Astrocyte (in vitro differentiated cells and primary cell): ENCODE measurements at places on chromosomes 13 and 19. TPM values are rescaled to one million over a fixed set of nuclear protein-coding genes. Genes with fewer than 3 reads are reported as not detected.

- DNase-seq: no peak
- no peak overlapping the region for H3K27ac ChIP-seq
- H3K27me3 ChIP-seq: no peaks in the 10 kb centered on the region
Observed at GRCh38 chr13:73499695-73500094, 440.9 kb downstream of the KLF5 start.

DNA sequence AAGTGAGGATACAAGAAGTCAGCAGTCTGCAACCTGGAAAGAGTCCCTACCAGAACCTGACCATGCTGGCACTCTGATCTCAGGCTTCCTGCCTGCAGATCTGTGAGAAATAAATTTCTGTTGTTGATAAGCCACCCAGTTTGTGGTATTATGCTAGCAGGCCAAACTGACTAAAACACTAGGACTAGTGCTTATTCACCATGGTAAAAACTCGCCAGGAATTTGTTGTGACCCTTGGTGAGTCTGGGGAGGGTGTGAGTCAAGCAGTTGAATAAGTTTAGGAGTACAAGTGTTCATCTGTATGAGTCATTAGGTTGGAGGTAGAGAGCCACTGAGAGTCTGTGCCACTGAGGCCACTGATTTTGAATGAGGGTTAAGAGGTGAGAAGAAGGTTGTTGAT lies 3.6 kb downstream of the ZIK1 start:
- H3K36me3 ChIP-seq: peaks cover 26% of the 10 kb centered on the region
- H3K27me3 ChIP-seq: no peaks in the 10 kb centered on the region
- no peak overlapping the region for H3K27ac ChIP-seq
- peak; percentile 79 for DNase-seq
- peaks cover 6% of the 10 kb centered on the region for H3K4me1 ChIP-seq

DNA sequence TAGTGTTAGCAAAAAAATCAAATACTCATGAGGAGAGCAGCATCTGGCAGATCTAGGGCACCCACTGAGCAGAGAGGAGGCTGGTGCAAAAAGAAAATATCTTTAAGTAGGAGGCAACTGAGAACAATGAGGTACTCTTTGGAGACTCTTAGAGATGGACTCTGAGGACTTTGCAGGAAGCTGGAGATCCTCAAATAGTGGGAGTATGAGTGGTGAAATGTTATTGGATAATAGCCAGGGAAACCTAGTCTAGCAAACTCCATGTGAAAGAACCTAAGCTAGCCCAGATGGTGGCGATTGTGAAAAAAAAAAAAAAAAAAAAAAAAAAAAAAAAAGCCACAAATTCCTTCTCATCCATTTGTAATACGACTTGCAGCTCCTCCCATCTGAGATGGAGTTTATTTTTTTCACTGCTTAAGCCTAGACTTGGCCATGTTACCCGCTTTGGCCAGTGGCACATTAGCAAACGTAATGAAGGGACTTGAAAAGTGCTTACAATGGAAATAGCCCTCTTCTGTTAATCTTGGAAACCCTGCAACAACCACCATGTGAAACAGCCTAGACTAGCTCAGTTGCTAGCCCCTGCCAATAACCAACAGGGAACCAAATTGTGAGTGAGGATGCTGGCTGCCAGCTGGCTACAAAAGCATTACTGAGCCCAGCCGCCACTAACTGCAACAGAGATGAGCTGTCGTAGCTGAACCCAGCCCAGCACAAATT lies 476.2 kb downstream of the KLF12 start:
- H3K36me3 ChIP-seq: no peaks in the 10 kb centered on the region
- no peaks in the 10 kb centered on the region for H3K4me1 ChIP-seq
- H3K27ac ChIP-seq: no peak overlapping the region

DNA sequence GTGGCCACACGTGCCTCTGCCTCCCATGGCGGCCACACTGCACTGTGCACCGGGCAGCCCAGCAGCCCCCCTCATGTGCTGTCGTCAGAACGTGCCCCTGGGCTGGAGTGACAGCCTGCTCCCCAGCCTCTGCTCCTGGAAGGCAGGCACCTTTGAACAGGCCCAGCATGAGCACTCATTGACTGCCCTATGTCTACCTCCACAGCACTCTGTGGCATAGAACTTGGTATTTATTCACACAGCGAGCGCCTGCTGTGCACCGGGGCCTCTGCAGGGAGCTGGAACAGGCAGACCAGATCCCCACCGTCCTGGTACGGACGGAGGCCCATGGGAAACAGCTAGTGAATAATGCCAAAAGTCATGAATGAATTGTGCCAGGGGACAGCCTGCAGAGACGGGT lies 53.7 kb downstream of the DPF1 start:
- H3K4me3 ChIP-seq: no peak overlapping the region
- H3K4me1 ChIP-seq: peaks cover 5% of the 10 kb centered on the region
- peaks cover 4% of the 10 kb centered on the region for H3K36me3 ChIP-seq
- H3K27me3 ChIP-seq: no peaks in the 10 kb centered on the region

- no peak overlapping the region for H3K27ac ChIP-seq
- DNase-seq: no peak
- H3K4me3 ChIP-seq: no peak overlapping the region
- H3K36me3 ChIP-seq: no peaks in the 10 kb centered on the region
- H3K4me1 ChIP-seq: no peaks in the 10 kb centered on the region
- peaks cover 3% of the 10 kb centered on the region for H3K27me3 ChIP-seq
Observed at GRCh38 chr19:38564981-38565690, 52.6 kb downstream of the MAP4K1 start.

DNA sequence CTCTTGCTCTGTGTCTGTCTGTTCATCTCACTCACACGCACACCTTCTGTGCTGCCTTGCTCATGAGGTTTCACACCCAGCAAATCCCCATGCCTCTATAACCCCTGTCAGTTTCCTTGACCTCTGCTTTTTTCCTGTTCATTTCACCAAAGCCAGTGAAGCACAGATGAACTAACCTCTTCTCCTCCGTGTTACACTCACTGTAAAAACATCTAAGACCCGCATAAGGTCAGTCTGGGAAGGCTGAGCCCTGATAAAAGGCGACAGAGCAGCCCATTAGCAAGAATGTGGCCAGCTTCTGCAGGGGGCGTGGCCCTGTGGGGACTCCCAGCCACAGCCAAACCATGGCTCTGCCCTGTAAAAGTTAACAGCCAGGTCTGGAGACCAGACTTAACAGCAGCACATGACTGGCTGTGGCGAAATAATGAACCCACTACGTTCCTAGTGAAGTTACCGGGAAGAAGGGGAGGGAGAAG lies 42.8 kb upstream of the NPAS1 start:
- peaks cover 38% of the 10 kb centered on the region for H3K4me1 ChIP-seq
- peak overlapping the region; percentile 6 for H3K4me3 ChIP-seq
- H3K36me3 ChIP-seq: no peaks in the 10 kb centered on the region

- H3K27ac ChIP-seq: no peak overlapping the region
- H3K27me3 ChIP-seq: no peaks in the 10 kb centered on the region
- H3K36me3 ChIP-seq: no peaks in the 10 kb centered on the region
- no peak for DNase-seq
- peaks cover 8% of the 10 kb centered on the region for H3K4me1 ChIP-seq
- no peak overlapping the region for H3K4me3 ChIP-seq
Observed at GRCh38 chr19:48806818-48807589, 3.8 kb downstream of the BCAT2 start.

- no peak overlapping the region for H3K4me3 ChIP-seq
- DNase-seq: no peak
- H3K27me3 ChIP-seq: no peaks in the 10 kb centered on the region
- H3K27ac ChIP-seq: no peak overlapping the region
Observed at GRCh38 chr19:44810234-44811121, 1.6 kb downstream of the BCAM start.

DNA sequence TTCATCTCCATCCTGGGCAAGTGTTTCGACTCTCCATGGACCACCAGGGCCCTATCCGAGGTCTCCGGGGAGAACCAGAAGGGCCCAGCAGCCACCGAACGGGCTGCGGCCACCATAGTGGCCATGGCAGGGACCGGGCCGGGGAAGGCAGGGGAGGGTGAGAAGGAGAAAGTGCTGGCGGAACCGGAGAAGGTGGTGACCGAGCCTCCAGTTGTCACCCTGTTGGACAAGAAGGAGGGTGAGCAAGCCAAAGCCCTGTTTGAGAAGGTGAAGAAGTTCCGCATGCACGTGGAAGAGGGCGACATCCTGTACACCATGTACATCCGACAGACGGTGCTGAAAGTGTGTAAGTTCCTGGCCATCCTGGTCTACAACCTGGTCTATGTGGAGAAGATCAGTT lies 4.7 kb upstream of the MAP2K7 start:
- no peaks in the 10 kb centered on the region for H3K36me3 ChIP-seq
- no peak overlapping the region for H3K4me3 ChIP-seq
- DNase-seq: no peak
- peaks cover 10% of the 10 kb centered on the region for H3K4me1 ChIP-seq
- no peak overlapping the region for H3K27ac ChIP-seq

DNA sequence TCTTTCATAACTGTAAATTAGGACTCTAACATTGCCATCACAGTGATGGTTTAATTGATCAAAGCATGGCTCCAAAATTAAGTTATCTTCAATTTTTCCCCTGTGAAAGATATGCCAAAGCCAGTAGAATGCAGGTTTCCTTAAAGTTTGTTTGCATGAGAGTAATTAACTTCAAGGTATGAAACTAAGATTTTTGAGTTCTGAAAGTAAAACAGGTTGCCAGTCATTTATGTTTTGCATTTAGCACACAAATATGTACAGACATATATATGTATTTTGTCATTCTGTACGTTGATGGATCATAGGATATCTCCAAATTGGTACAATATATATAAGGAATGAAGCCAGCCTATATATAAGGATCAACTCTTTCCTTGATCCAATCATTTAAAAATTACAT lies 23.6 kb upstream of the NDFIP2 start:
- peak overlapping the region; percentile 18 for H3K27ac ChIP-seq
- H3K27me3 ChIP-seq: no peaks in the 10 kb centered on the region
- peaks cover 16% of the 10 kb centered on the region for H3K4me1 ChIP-seq
- DNase-seq: no peak

GRCh38 chr13:52638666-52639328 lies 3.4 kb upstream of the HNRNPA1L2 start:
- peaks cover 12% of the 10 kb centered on the region for H3K36me3 ChIP-seq
- H3K4me1 ChIP-seq: no peaks in the 10 kb centered on the region
- no peak overlapping the region for H3K4me3 ChIP-seq
- no peaks in the 10 kb centered on the region for H3K27me3 ChIP-seq
- DNase-seq: no peak

DNA sequence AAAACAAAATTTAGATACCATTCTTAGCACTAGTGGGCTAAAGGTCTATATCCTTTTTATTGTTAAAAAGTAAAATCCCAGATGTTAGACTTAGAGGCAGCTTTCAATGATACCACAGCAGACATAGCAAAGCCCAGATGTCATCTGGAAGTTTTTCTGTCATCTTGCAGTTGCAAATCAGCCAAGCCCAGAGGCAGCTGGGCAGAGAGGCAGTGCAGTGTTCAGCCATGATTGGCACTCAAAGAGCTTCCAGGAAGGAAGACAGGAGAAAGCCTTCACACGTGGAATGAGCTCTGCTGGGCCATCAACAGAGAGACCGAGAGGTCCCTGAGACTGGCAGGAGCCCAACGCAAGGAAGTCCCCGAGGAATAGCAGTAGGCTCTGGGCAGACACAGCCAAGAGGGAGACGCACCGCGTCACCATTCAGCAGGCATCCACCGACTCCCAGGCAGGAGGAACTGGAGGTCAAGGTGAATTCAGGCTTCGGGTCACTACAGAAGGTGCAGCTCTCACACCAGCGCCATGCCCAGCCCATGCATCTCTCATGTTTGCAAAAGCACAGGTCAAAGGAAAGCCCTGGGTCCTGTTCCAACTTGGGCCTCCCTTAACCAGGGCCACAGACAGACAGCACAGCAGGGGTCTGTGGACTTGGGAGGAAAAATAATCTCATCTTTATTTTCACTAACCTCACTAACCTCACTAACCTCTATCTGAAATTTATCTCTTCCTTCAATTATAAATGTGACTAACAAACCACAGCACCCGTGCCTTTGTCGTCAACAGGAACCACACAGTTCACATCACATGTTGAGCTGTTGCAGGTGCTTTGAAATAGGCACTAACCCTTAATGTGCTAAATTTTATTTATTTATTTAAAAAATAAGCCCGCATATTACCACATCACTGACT lies 54.9 kb downstream of the TUBGCP3 start:
- H3K4me3 ChIP-seq: no peak overlapping the region
- H3K27ac ChIP-seq: no peak overlapping the region
- DNase-seq: no peak
- no peaks in the 10 kb centered on the region for H3K4me1 ChIP-seq
- H3K36me3 ChIP-seq: no peaks in the 10 kb centered on the region

- no peak overlapping the region for H3K4me3 ChIP-seq
- H3K27ac ChIP-seq: no peak overlapping the region
- no peaks in the 10 kb centered on the region for H3K27me3 ChIP-seq
- DNase-seq: peak; percentile 48
Observed at GRCh38 chr19:13277104-13277809, 127.0 kb downstream of the IER2 start.

DNA sequence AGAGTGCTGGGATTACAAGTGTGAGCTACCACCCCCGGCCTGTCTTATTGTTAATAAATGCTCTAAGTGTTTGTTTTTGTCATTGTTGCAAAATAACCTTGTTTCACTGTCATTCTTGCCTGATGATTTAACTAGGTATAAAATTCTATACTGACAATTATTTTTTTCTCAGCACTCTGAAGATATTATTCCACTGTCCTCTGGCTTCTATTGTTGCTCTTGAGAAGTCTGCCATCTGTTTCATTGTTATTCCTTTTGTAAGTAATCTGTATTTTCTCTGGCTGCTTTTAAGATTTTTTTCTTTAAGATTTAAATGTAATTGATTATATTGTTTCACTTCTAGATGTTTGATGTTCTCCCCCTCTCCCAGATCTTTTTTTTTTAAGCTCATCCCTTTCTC lies 17.6 kb downstream of the ZNF420 start:
- no peak overlapping the region for H3K27ac ChIP-seq
- peak; percentile 2 for DNase-seq
- H3K4me1 ChIP-seq: no peaks in the 10 kb centered on the region
- peaks cover 12% of the 10 kb centered on the region for H3K36me3 ChIP-seq

DNA sequence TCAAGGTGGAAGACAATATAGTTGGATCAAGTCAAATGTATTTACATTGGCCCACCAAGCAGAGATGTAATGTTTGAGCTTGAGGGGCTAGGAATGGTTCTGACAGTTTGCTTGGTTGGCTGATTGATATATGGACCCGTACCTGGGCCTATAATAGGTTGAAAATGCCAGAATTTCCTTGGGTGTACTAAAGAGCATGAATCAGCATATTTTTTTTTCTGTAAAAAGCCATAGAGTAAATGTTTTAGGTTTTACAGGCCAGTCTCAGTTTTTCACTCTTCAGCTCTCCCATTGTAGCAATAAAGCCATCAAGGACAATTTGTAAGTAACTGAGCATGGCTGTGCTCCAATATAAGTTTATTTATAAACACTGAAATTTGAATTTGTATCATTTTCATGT lies 26.9 kb downstream of the FXYD5 start:
- H3K4me1 ChIP-seq: no peaks in the 10 kb centered on the region
- H3K36me3 ChIP-seq: no peaks in the 10 kb centered on the region
- DNase-seq: no peak
- no peak overlapping the region for H3K27ac ChIP-seq
- H3K4me3 ChIP-seq: no peak overlapping the region
- no peaks in the 10 kb centered on the region for H3K27me3 ChIP-seq

Gene BST2
- 301 and 376 TPM in 2 replicates for total RNA-seq

Gene GPC6
- 63.0 and 81.8 TPM in 2 replicates for total RNA-seq
